Stimulated activated CD8-positive, alpha-beta memory T cell treated with anti-CD3 and anti-CD28 coated beads, Interleukin-15, amount 100 ng/mL, for 1 hour (primary cell): ENCODE measurements at places on chromosomes 5 and 9.

DNA sequence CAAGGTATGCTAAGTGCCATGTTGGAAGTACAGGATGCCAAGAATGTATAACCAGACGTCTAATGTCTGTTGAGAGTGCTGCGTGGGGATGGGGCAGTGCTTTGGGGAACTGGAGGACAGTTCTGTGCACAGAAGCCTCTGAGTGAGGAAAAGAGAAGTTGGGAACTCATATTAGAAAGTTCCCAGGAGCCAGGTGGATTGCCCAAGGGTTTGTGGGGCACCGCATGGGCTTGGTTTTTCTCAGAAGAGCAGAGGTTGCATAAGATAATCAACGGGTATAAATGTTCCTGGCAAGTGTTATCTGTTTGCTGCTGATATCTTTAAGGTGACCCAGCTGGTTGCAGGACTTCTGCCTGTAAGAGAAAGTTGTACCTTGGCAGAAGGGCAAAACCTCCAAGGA lies 13.1 kb downstream of the HRH2 start:
- no peak for DNase-seq

GRCh38 chr9:124530246-124530645 lies 23.0 kb upstream of the NR5A1 start:
- no peak for DNase-seq

GRCh38 chr9:114611516-114612271 lies 603 bp downstream of the TMEM268 start:
- DNase-seq, result no peak

GRCh38 chr9:106305428-106306133 lies 557.4 kb upstream of the ZNF462 start:
- no peak for DNase-seq

DNA sequence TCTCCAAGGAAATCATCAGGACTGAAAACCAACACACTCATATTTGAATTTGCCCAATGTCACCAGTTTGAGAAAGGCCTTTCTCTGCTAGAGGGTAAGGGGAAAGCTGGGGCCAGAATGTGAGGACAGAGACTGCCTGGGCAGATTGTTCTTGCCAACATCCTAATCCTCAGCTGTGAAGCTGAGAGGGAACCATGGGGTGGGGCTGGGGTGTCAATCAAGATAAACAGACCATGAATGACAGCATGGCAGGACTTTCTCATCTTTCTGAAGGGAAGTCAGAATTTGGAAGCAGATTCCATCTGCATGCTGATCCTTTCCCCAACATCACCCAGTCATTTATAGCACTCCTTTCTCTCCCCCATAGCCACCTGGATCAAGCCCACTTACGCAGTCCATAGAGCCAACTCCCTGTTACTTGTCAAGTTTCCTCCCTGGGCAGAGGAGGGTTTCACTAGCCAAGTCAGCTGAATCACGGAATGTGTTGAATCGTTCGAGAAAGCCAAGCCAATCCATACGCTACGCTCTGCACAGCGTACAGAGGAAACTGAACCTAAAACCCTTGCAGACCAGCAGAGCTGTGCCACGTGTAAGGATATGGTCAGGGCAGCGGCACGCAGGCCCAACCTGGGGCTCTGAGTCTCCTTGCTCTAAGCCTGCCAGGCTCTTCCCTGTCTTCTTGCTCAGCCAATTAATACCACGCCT lies 14.9 kb downstream of the GLDC start:
- DNase-seq, result no peak

GRCh38 chr5:170121321-170121720 lies 15.6 kb downstream of the FOXI1 start:
- DNase-seq, result no peak
